ENCODE measurements at places on chromosomes 5 and 9. TPM values are rescaled to one million over a fixed set of nuclear protein-coding genes. Genes with fewer than 3 reads are reported as not detected.

The GFPT2 gene
- 125 TPM for total RNA-seq

GRCh38 chr9:134358662-134359319 lies 32.5 kb downstream of the RXRA start:
- no peak for DNase-seq

- DNase-seq: peak; percentile 28
These were observed 201.5 kb downstream of the AOPEP start for GRCh38 chr9:94927762-94928670.

DNA sequence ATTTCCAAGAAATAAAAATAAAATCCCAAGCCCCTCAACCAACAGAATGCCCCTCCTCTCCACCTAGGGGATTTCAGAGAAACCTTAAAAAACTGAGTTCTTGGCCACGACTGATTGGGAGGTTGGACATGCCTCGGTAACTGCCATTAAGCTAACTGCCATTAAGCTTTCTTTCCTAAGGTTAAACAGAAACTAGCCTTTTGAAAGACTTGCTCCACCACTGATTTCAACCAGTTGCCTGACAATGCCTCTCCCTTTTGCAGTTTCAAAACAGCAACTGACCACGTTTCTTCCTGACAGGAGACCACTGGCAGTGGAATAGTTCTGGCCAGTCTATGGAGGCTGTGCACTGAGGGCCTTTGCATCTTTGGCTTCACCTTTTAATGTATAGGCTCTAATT lies 39.3 kb upstream of the TRPC7 start:
- no peak for DNase-seq

GRCh38 chr9:20551236-20551635 lies 71.1 kb downstream of the MLLT3 start:
- DNase-seq: no peak

DNA sequence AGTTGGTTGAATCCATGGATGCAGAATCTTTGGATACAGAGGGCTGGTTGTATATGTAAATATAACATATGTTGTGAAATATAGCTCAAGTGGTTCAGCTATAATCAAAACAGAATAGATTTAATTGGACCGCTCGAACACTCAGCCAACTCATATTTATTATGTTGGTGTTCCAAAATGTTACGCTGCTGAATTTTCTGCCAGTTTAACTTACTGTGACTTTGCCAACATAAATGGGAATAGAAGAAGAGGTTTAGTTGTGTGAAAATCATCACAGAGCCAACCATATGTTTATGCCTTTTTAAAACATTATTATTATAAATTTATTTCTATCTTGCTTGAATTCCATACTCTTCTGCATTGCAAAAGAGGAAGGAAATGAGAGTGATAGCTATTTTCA lies 178.2 kb upstream of the FBXL7 start:
- DNase-seq: no peak

The AJM1 gene
- total RNA-seq: 0.11 TPM

The C1QTNF3 gene
- total RNA-seq: not detected

GRCh38 chr5:180046656-180047055 lies 24.9 kb downstream of the RNF130 start:
- DNase-seq: no peak

The NME5 gene
- not detected for total RNA-seq

DNA sequence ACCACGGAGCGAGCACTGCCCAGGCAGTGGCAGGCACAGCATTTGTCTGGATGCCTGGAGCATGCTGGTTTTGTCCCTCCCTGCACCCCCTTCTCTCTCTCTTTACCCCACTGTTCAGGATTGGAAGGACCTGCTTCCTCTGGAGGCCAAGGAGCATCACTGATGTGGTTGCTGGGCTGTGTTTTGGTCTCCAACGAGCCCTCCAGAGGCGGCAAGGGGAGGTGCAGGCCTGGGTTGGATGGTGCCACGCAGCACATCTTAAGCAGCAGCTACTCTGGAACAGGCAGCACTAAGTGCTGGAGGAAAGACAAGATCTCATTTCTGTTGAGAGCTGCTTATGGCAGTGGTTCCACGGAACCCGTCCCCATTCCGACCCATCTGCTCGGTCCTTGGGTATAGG lies 139.6 kb downstream of the CMYA5 start:
- DNase-seq: no peak

The HEMGN gene
- total RNA-seq: not detected

DNA sequence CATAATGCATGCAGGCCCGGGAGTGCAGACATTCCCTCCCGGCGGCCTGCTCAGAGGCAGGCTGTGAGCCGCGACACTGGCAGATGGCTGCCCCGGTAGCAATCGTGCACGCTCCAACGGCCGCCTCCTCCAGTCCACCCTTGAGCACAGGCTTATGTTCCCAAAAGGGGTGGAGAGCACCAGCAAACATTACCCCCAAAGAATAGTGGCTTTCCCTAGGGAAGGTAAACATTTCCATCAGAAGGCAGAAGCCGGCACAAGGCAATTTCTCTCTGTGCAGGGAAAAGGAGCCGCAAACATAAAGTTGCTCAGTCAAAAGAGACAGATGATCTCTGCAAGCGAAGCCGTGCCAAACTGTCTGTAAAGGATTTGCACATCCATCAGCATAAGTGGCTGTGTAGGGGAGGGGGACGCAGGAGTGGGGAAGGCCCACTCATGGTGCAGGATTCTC lies 92.5 kb downstream of the SIL1 start:
- DNase-seq: no peak

GRCh38 chr5:41368158-41368557 lies 142.2 kb downstream of the PLCXD3 start:
- no peak for DNase-seq

GRCh38 chr5:35404701-35405100 lies 174.4 kb upstream of the PRLR start:
- no peak for DNase-seq

The MCTP1 gene
- total RNA-seq: 15.9 TPM

GRCh38 chr9:114662081-114662989 lies 4.7 kb upstream of the TEX53 start:
- peak; percentile 40 for DNase-seq

The DCTN3 gene
- total RNA-seq: 70.6 TPM

DNA sequence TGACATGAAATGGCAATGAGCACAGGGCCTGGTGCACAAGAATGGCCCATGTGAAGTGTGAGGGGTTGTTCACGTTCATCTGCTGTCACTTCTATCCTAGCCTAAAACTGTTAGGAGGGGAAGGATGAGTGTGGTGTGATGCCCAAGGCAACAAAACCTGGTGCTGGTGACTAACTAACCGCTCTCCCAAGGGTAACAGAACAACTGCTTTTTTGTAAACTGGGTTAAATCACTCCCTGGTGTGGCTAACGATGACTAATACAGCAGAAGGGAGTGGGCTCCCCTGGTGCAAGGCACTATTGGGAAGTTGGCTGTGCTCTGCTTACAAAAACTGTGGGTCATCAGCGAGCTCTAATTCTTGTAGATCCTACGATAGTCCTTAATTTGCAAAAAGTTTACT lies 103.2 kb upstream of the VCAN start:
- peak; percentile 64 for DNase-seq
